ENCODE measurements at places on chromosomes 7 and 10.
A peak's percentile ranks its signal among the peaks of the same experiment; 100 is the strongest.

DNA sequence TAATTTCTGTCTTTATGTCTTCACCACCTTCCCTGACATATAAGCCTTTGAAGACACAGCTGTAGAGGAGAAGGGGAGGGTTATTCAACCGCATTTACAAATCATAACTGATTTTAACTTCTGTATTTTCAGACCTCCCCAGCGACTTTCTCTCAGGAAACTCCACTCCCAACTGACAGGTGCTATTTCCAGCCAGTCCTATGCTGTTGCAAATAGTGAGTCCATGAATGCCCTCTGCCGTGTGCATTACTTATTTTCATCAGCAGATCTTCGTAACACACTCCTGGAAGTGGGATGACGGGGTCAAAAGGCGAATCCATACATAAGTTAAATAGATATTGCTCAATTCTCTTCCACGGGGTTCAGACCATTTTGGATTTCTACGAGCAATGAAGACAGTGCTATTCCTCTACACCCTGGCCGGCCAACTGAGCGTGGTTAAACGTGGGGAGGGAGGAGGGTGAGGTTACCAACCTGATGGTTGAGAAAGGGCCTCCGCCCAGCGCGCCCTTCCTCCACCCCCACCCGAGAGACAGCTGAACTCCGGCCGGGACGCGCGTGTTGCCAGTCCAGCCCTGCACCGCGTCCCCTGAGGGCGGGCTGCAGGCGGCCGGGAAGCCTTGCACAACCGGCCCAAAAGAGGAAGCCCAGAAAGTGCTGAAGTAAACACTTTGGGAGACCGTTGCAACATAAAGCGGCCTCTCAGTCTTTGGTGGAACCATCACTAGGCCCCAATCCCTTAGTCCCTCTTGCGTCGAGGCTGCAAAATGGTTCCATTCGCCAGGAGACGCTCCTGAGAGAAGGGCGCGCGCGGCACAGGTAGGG, at the start of gene APBB1IP:
APBB1IP (plus strand) TSS at position 705 of the 825 bp plus-strand sequence. CDS start 53,986 bp downstream, outside the sequence.
- peak; percentile 58 for DNase-seq

- no peak for DNase-seq
Measured at GRCh38 chr7:2494191-2495130, 18.3 kb upstream of the GRIFIN start.

DNA sequence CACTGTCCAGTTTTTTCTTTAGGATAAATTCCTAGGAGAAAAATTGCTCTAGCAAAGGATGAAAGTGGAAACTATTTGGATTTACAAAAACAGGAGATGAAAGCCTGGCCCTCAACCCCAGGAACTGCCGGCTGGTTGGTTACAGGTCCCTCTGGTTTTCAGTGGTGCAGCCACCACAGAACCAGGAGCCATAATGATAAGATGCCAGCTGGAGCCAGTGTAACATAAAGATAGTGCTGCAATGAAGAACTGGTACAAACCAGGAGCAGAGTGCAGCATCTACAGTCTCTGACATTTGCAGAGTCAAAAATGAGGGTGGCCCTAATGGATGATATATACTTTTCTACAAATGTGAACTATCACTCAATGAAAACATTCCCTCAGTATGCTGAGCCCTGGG, 20.4 kb upstream of the NUP42 start:
- DNase-seq: no peak

DNA sequence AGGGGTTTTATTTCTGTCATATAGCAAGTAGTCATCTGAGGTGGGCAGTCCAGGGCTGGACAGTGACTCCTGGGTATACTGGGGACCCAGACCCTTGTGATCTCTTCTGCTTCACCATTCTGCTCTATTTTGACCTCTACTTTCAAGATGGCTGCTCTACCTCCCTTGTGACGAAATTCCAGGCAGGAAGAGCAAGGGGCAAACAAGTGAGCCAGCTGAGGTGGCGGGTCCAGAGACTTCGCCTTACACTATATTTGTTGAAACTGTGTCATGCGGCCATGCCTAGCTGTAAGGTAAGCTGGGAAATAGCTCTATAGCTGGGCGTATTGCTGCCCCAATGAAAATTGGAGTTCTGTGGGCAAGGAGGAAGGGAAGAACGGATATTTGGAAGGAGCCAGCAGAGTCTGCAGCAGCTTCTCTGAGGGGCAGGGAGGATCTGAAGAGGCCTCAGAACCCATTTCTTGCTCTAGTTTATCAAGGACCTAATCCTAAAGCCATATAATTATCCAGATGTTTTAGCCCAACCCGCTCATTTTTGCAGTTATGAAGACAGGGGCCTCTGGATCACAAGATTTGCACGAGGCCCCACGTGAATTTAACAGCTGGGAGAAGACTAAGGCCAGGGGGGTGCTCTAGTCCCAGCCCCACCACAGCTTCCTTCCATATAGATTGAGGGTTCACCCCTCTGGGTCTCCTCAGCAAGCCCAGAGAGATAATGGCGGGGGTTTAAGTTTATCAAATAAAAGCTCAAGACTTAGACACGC, 7.7 kb upstream of the CPA1 start:
- DNase-seq: no peak

- no peak for DNase-seq
Measured at GRCh38 chr7:85144771-85145170, 42.1 kb downstream of the SEMA3D start.

GRCh38 chr10:60645980-60646379, 132.3 kb upstream of the CDK1 start:
- DNase-seq: no peak

GRCh38 chr7:41995632-41996271, 241.3 kb downstream of the GLI3 start:
- no peak for DNase-seq

- no peak for DNase-seq
Measured at GRCh38 chr7:80848841-80849240, 70.0 kb downstream of the SEMA3C start.

DNA sequence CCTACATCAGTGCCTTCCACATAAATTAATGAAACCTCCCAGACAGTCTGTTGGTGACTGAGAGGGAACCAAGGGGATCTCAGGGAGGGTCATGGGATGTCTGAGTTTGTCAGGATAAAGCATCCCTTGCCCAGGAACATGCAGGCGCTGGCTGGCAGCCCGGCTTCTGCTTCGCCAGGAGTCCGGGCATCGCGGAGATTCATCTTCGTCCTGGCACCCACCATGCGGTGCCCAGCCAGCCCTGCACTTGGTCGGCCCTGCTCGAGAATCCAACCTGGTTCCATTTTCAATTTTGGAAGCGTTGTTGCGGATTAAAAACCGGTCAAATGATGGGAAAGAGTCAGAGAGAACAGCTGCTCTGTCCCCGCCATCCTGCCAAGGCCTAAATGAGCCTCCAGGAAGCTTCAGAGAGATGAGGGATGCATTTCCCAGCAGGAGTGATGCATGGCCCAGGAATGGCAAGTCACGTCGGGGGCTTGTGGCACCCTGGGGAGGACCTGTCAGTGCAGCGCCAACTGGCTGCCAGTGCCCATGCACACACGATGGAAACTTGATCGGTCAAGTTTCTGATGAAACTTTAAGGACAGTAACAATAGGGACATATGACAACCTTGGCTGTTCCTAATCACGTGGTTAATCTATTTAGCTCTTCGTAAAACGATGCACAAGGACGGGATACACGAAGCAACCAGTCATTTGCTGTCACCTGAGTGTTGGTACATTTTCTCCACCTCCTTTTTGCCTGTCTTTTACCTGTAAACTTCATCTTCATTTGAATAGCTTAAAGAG, 260.8 kb upstream of the MKI67 start:
- no peak for DNase-seq

GRCh38 chr7:1234881-1235500, 2.3 kb downstream of the UNCX start:
- DNase-seq: no peak

DNA sequence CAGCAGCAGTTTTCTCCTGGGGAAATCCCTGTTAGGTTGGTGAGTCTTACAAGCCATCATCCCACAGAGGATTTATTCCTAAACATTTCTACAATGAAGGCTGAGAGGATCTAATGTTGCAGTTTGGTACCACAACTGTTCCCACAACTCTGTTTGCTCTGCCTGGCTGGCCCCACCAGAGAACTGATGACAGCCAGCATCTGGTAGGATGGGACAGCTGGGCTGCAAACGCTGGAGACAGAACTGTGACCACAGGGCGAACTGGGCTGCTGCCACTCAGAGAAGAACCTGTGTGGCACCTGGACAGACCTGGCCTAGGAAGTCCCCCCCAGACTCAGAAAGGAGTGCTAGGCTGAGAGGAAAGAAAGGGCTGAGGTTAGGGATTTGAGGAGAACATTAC, 94.8 kb downstream of the CALN1 start:
- DNase-seq: no peak

GRCh38 chr7:91373111-91373800, 109.0 kb downstream of the FZD1 start:
- no peak for DNase-seq
